ENCODE measurements at places on chromosomes 6 and 20.

DNA sequence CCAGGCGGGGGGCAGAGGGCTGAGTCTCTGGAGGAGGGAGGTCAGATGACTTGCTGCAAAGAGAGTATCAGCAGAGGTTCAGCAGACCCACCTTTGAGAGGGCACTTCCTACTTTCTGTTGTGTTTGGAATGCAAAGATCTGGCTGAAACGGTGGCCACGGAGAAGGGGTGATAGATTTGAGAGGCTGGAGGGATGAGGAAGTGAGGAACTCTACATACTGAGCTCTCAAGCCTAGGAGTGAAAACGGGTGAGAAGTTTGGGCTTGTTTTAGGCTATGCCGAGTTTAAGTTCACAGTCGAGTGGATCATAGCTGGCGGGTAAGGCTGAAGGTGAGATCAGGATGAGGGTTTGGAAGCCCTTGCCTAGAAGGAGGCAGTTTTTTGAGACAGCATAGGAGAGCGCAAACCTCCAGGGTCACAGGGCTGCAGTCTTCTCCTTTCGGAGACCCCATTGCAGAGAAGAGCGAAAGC lies 477 bp upstream of the ITPA start:
- DNase-seq = peak; percentile 26

DNA sequence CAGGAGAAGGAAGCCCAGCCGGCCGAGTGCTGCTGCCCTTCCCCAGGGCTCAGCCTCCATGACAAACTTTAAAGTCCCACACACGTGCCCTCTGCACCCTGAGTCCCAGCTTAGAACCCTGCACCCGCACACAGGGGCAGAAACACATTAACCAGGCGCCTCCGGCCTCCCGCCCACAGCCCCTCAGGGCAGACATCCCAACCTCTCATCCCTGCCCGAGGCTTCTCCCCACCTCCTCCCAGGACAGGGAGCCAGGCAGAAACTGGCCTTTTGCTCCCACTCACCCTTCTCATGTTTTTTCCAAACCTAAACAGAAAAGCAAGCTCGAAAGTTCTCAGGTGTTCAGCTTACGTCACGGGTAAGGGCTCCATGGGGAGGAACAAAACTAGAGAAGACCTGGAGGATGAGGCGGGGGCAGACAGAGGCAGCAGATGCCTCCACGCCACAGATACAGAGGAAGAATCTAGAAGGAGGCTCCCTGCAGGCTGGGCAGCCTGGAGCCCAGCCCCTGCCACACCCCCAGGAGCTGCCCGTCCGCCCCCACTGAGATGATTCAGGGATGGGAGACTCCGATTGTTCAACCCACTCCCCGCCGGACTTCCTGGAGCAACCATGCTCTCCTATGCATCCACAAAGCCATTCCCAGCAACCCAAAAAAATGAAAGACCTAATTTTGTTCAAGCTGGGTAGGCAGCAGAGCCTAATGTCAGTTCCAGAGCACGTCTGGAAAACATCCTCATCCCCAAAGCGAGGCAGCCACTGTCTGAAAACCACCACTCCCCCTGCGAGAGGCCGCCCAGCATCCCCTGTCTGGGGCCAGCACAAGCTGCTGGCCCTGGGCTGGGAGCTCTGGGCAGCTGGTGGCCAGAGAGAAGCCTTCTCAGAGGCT lies 8.8 kb downstream of the KCNQ2 start:
- no peak for DNase-seq

DNA sequence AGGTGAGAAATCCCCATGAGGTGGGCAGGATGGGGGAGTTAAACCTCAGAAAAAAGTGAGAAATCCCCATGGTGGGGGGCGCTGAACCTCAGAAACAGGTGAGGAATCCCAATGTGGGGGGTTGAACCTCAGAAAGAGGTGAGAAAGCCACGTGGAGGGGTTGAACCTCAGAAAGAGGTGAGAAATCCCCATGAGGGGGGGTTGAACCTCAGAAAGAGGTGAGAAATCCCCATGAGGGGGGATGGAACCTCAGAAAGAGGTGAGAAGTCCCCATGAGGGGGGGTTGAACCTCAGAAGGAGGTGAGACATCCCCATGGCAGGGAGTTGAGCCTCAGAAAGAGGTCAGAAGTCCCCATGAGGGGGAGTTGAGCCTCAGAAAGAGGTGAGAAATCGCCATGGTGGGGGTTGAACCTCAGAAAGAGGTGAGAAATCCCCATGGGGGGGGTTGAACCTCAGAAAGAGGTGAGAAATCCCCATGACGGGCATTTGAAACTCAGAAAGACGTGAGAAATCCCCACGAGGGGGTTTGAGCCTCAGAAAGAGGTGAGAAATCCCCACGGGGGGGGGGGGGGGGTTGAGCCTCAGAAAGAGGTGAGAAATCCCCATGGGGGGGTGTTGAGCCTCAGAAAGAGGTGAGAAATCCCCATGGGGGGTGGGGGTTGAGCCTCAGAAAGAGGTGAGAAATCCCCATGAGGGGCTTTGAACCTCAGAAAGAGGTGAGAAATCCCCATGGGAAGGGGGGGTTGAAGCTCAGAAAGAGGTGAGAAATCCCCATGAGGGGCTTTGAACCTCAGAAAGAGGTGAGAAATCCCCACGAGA lies 14.3 kb upstream of the GOPC start:
- no peak for DNase-seq

DNA sequence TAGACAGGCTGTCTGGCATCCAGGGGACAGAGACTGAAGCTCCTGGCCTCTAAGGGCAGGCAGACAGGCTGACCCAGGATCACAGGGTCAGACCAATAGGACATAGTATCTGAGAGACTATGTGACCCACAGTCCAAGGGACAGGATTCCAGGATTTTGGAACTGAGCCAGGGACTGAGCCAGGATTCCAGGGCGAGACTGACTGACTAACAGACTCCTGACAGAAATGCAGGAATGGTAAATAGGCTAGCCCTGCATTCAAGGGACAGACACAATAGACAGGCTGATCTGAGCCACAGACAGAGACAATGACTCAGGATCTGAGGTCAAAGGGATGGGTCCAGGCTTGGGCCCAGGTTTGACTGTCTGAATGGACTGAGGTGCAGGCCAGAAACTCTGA lies 19.8 kb downstream of the XKR7 start:
- no peak for DNase-seq

GRCh38 chr6:109242029-109242428 lies 140.2 kb downstream of the CD164 start:
- DNase-seq = no peak

- no peak for DNase-seq
These were observed 97.6 kb downstream of the CD164 start for GRCh38 chr6:109284675-109285074.

DNA sequence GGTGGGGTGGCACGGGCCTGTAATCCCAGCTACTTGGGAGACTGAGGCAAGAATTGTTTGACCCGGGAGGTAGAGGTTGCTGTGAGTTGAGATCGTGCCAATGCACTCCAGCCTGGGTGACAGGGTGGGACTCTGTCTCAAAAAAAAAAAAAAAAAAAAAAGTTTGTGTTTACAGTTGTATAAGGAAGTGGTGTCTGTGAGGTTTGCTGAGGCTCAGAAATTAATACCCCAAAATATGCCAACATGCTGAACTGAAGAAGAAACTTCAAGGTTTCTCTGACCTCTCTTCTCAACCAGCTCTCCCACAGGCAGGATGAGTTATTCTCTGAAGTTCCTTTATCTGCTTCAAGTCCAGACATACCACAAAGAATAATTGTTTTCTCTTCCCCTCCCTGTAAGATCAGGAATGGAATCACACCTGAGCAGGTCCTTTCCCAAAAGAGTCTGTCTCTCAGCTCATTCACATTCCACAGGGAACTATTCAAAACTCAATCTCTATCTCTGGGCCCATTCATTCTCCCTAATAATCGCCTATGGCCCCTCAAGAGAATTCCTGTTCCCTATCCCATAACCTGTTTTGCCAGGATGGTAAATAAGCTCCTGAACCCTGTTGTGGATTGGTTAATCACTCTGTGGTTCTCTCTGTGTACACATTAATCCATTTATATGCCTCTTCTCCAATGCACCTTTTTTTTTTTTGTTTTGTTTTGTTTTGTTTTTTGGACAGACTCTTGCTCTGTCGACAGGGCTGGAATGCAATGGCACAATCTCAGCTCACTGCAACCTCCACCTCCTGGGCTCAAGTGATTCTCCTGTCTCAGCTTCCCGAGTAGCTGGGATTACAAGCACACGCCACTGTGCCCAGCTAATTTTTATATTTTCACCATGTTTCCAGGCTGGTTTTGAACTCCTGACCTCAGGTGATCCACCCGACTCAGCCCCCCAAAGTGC lies 17.4 kb upstream of the KIFC1 start:
- no peak for DNase-seq

GRCh38 chr20:58829531-58829941 lies 21.2 kb downstream of the GNAS-AS1 start:
- no peak for DNase-seq

DNA sequence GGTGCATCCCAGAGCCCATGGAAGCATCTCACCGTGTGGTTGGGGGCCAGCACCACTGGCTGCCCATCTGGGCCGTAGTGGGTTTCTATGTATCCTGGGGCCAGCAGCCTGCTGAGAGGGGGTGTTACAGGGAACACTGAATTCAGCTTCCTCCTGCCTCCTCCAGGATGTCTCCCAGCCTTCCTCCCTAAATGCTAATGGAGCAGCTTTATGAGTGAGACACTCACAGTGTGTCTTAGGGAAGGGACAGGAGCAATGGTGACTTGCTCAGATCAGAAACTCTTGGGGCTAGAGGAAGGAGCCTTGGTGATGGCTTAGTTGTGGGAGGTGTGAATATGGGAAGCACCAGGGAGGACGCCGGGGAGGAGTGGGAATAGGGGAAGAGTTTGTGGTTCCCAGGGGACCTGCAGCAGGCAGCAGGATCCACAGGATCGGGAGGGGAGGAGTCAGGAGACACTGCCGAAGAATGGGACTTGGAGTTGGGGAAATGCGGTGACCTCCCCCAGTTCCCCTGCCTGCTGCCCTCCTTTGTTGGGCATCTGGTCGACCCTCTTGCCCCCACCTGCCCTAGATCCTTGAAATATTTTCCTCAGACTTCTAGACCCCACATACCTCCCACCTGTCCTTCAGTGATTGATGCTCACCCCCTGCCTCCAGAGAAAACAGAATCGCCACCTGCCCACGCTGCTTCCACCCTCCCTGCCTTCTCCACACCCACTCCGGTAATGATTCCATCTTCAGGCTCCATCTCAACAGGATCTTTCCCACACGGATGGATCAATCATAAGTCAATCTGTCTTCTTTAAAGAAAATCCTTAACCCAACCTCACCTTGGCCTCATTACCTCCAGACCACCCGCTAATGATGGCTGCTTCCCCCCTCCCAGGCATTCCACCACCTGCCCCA lies 6.6 kb downstream of the ADAM33 start:
- no peak for DNase-seq

- DNase-seq = no peak
These were observed 36.1 kb upstream of the NKX2-4 start for GRCh38 chr20:21433329-21433890.

- peak; percentile 83 for DNase-seq
These were observed 15.2 kb upstream of the ZNF335 start for GRCh38 chr20:45987108-45987780.

DNA sequence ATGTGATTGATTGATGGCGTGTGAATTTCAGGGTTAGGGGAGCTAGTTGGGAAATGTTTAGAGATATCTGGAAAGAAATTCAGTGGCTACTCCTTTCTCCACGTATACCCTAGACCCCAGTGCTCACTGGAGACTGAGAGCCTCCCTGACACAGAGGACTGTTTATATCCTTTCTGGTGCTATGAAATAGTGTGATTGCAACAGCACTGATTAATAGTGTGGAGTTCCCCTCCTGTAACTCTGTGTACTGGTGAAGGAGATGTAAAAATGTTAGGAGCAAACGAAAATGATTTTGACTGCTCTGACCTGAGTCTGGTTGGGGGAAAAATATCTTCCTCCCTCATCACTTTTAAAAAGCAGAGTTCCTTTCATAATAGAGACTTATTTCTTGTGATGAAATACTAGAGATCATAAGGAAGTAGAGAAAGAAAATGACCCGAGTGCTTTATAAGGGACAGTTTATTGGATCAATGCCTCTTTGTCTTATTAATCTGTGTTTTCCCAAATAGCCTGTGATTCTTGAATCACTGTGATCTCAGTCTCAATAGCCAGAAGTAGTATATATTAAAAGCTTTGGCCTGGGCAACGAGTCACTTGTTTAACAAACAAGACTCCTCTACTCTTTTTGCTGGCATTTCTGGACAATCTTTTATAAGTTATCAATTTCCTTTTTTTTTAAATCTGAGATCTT lies 92.3 kb downstream of the RNF182 start:
- DNase-seq = no peak

GRCh38 chr6:8829796-8830195 lies 394.5 kb upstream of the SLC35B3 start:
- no peak for DNase-seq

- no peak for DNase-seq
These were observed 12.6 kb downstream of the HLA-DPB1 start for GRCh38 chr6:33088258-33088930.

GRCh38 chr20:20362774-20363433 lies 5.0 kb upstream of the INSM1 start:
- DNase-seq = peak; percentile 32

DNA sequence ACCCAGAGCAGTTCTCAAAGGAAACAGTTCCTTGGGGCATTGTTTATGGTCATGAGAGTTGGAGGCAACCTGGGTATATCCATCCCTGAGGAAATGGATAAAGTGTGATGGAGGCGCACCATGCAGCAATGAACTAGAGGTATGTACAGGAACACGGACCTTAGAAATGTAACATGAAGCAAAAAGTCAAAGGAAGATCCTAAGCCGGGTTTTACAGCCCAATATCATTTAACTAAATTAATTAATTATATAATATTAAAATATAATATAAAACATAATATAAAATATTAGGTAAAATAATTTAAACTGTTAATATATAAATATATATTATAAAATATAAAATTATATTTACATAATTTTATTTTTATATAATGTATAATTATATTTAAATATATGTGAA lies 44.1 kb upstream of the RNF8 start:
- no peak for DNase-seq

GRCh38 chr6:45642331-45643125 lies 264.8 kb upstream of the SUPT3H start:
- no peak for DNase-seq

DNA sequence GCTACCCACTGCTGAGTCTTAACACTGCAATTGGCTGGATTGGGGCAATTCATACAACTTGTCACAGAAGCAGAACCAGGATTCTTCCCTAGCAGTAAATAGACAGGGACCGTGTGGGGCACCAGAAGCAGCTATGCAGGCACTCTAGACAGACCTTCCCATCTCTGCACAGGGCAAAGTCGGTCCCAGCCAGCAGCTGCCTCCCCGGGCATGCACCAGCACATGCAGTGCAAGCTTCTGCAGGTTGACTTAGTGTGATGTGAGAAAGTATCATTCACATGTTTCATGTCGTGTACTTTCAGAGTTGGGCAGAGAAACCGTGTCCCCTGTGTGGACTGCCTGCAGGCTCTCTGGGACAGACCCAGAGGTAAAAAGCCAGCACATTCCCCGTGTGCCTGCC lies 98.0 kb upstream of the FOXA2 start:
- no peak for DNase-seq

DNA sequence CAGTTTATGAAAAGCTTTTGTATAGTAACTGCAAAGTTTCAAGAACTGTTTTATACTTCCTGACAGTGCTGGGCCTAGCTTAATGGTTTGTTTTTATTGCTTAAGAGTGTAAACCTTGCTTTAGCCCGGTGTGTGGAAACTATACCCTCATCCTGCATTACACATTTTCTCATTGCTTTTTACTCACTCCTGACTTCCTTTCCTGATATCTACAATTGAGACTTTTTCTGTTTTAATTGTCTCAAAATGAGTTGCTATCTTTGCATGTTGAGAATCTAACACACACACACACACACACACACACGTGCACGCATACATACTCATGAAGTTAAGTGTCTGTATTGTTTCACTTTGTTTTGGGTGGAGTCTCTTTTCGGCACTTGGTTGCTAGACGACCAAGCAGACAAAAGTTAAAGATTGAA lies 16.7 kb downstream of the BMP2 start:
- DNase-seq = no peak
